ENCODE measurements at places on chromosomes 1 and 21.

DNA sequence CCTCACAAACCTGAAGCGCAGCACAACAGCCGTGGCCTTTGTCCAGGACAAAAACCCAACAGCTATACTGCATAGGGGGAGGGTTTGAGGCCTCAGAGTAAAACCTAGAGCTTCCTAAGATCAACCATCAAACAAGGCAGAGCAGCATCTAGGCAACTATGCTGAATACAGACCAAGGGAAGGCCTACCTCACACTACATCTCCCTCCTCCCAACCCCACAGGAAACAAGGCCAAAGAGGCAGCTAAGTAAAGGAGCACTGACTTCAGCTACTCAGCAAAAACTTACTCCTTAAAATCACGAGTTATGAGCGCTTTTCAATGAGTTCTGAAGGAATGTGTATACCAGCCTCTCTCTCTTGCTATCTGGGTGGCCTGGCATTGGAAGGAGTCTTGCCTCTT lies 12.4 kb downstream of the XKR8 start:
- DNase-seq, result no peak

DNA sequence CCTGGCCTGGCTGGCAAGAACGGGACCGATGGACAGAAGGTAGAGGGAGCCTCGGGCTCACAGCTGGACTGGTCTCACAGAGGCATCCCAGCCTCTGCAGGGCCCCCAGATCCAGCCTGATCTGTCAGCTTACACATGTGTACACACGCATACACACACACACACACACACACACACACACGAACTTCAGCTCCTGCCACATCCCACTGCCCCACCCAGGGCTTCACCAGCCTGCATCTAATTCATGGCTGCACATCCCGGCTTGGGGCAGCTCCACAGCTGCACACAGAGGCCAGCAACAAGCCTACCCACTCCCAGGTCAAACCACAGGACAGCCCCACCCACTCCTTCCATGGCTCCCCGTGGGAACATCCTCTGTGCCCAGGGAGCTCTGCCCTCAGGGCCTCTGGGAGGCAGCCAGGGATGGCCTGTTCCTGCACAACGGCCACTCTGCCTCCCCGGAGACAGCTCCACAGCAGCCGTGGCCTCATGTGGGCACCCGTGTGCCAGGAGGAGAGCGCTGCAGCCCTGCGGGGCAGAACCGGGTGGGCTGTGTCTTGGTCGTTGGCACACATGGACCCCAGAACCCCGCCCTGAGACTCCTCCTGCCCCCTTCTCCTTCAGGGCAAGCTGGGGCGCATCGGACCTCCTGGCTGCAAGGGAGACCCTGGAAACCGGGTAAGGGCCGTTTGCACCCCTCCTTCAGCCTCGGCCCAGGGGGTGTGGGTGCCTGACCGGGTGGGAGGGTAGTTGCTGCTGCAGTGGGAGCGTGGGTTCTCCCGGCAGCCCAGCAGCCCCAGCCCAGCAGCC lies 19.1 kb downstream of the COL6A2 start:
- DNase-seq, result no peak

GRCh38 chr1:228938537-228938901 lies 203.2 kb downstream of the RHOU start:
- DNase-seq, result no peak

DNA sequence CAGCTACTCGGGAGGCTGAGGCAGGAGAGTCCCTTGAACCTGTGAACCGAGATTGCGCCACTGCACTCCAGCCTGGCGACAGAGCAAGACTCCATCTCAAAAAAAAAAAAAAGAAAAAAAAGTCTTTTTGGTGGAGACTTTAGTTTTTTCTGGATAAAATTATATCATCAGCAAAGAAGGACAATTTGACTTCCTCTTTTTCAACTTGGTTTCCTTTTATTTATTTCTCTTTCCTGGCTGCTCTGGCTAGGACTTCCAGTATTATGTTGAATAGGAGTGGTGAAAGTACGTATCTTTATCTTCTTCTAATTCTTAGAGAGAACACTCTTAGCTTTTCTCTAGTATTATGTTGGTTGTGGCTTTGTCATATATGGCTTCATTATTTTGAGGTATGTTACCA lies 130.8 kb downstream of the PCBP3 start:
- DNase-seq, result no peak

- DNase-seq, result peak; percentile 58
Measured at GRCh38 chr1:65075123-65075976, 72.7 kb upstream of the AK4 start.

DNA sequence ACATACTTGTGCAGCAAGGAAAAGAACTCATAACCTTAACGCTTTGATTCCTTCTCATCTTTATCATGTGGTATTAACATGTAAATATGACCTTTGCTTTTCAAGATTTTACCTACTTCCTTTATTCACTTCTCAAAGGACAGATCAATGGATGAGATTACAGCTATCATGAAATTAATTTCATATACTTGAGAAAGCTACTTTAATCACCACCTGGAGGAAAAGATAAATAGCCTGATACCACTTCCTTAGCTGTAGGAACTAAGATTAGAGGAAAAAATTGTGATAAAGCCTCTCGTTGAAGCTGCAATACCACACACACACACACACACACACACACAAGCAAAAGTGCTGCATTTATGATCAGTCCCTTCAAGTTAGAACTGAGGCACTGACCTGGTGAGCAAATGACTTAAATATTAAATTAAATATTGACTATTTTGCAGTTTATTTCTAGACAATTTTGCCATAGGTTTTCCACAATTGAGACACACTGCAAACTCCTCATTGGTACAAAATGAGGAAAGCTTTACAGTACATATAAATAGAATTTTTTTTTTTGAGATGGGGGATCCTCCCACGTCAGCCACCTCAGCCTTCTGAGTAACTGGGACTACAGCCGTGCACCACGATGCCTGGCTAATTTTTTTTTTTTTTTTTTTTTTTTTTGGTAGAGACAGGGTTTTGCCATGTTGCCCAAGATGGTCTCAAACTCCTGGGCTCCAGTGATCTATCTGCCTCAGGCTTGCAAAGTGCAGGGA lies 27.2 kb upstream of the DMRTB1 start:
- no peak for DNase-seq

DNA sequence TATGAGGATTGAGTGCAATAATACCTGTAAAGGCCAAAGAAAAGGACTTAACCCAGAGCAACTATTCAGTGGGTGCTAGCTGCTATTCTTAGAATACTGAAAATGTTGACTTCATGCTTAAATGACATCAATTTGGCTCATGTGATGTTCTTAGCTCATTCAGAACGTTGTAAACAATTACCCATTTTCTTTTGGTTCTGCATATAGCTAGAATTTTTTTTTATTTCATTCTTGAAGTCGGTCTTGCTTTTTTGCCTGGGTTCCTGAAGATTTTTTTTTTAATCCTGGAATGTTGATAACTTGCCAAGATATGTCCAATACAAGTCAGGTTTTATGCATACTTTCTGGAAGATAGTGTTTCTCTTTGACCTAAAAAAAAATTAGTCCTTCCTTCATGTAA lies 772.0 kb downstream of the LTN1 start:
- DNase-seq, result no peak

GRCh38 chr1:53600561-53600960 lies 138.4 kb downstream of the GLIS1 start:
- no peak for DNase-seq

DNA sequence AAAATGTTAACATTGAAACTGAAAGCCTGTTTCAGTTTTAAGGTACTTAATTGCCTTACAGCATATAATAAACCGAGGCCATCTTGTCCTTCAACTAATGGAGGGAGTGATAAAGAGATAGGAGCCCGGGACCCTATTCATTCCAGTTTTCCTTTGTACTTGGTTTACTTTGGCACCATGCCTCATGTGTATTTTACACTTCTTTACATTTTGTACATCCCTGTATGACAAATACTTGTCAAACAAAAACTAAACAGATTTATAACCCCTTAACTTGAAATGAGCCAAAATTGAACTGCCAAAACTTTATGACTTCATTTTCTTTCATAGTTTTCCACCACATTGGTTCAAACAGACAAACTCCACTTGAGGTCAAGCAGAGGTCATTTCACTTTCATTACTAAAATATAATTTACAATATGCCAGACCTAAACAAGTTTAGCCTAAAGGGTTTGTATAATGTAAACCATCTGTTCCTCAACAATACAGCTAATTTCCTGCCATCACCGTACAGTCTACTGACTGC lies 30.9 kb upstream of the UBE2U start:
- no peak for DNase-seq

Measured in brain microvascular endothelial cell (primary cell).